ENCODE measurements at places on chromosomes 11 and 22.
A peak's percentile ranks its signal among the peaks of the same experiment; 100 is the strongest.

GRCh38 chr11:108718466-108718865 lies 53.6 kb downstream of the DDX10 start:
- no peak for DNase-seq

- DNase-seq = no peak
Measured at GRCh38 chr11:92249156-92249753, 24.6 kb downstream of the FAT3 start.

- DNase-seq = no peak
Measured at GRCh38 chr11:12403122-12403996, 26.0 kb downstream of the PARVA start.

GRCh38 chr11:8828580-8829361 lies 82.2 kb upstream of the AKIP1 start:
- DNase-seq = no peak

- peak; percentile 83 for DNase-seq
Measured at GRCh38 chr22:20298803-20299745, 20.8 kb downstream of the DGCR6L start.

- no peak for DNase-seq
Measured at GRCh38 chr11:76604626-76605241, 65.8 kb downstream of the LRRC32 start.

GRCh38 chr22:33747029-33747428 lies 173.2 kb downstream of the LARGE1 start:
- no peak for DNase-seq

DNA sequence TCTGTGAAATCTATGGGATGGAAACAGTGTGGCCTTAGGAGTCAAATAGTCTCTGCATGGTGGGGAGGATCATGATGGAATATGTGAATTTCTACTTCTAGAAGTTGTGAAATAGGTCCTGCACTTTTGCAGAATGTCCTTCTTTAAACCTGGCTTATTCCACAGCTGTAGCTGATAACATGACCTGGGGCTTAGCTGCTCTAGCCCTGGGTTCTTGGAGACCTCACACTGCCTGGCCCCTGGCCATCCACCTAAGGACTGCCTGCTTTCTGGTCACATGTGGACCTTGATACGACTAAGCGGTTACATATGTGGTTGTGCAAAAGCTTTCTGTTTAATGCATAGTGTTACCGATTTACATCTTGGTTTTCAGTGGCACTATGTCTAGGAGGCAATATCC lies 88.2 kb downstream of the SWAP70 start:
- DNase-seq = no peak

- DNase-seq = peak; percentile 61
Measured at GRCh38 chr22:46739094-46739870, 1.2 kb upstream of the CERK start.

DNA sequence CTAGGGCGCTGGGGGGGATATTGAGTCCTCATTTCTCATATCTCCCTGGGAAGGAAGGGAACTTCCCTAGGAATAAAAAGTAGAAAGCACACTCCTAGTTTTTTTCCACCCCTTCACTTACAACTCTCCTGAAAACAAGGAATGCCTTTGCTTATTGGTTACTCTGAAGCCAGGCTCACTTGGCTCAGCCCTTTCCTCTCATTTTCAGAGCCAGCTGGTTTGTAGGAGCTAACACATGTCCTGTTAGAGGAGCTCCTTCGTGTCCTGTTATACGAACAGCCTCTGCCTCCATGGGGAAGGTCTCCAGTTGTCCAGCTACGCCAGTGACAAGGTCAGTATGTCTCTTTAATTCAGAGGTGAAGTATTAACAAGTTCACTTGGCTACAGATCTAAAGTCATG lies 17.6 kb downstream of the ALKBH8 start:
- DNase-seq = no peak

- DNase-seq = no peak
Measured at GRCh38 chr22:43226377-43227238, 39.7 kb upstream of the TTLL12 start.

DNA sequence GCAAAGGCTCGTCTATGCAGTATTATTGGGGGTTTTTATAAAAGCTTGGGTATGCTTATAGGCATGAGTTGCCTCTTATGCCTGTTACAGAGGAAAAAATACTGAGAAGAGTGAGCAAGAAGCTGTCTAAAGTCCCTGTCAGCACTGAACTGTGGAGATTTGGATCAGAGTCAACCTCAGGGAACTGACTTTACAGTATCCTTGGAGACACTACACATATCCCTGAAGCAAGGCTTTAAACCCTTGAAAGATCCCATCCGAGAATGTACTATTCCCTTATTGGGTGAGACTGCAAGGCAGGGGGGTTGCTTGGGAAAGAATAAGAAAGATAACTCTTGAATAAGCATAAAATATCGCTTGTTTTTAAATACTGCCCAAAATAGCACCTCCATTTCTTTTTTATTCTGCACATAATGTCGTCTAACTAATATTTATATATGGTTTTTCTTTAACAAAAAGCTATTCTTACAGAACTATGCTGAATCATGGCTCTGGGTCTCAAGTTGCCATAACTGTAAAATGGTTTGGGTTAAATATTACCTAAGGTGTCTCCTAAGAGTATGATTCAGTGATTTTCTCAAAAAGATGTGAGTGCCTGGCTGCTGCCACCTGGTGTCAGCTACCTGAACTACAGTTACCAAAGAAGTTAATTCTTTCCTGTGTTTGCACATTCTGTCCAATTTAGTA lies 1062.8 kb downstream of the DLG2 start:
- DNase-seq = peak; percentile 26
